Right hindlimb (tissue), 1 donor: ENCODE measurements at places on chromosomes 2 and 18.

DNA sequence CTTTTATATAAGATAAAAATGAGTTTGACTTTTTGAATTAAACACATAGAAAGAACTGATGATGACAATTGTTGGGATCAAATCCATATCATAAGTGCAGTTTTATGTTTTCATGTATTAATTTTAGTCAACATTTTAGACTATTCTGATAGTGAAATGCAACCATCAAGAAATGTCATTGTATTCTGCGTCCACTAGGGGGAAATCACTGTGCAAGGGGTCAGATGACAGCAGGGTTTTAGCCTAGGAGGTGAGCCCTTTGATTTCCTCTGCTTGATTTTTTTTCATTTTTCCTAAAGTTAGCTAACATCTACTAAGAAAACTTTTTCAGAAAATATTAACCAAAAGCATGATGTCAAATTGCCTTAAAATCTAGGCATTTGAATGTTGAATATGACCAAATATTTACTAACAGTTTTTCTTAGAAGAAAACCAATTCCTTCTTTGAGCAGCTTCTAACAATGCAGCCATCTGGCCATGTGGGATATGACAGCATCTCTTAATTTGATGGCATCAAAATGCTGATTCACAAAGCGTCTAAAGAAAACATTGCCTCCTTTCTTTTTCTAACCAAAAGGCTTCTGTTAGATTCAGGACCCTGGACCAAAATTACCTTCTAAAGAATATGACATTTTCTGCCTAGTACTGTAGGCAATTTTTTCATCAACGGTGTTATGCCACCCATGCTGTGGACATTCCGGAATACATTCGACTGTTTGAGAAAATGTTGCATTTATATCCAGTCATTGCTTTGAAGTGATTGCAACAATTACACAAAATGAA, 141.5 kb downstream of the SPHKAP start:
- DNase-seq, result no peak

GRCh38 chr2:160493227-160494028, at the start of gene RBMS1:
TSS of gene RBMS1 (minus strand) at chr2:160493807. CDS start at chr2:160493363, 444 bp downstream.
- DNase-seq, result peak; percentile 89

DNA sequence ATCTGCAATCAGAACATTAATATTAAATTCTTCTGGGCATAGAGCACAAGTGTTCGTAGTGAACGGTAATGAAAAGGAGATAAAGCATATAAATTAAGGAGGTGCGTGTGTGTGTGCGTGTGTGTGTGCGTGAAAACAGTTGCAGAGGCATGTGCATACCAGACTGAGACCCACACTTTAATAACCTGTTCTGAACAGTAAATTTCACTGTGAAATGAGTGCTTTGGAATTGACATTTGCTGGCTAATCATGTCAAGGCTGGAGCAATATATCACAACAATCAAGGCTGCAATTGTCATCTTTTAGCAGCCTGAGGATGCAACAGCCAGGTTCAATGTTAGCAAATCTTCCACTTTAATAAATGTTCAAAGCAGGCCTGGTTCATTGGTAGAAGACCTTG, 57.9 kb downstream of the DCDC2C start:
- no peak for DNase-seq

DNA sequence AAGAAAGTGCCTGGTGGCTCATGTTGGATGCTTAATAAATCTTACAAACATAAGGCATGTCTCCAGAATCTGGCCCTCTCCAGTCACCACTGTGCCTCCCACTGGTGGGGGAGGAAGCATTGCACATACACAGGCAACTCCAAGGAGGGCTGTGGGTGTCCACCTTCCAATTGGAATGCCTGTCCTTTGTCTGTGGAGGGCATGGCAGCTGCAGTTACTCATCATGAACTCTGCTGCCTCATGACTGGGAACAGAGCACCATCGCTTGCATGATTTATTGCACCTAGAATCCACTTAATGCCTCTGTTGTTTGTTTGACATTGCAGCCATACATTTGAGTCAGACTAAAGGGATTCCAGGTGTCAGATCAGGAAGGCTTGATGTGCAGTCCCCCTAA, 278.9 kb downstream of the PRKCE start:
- no peak for DNase-seq

DNA sequence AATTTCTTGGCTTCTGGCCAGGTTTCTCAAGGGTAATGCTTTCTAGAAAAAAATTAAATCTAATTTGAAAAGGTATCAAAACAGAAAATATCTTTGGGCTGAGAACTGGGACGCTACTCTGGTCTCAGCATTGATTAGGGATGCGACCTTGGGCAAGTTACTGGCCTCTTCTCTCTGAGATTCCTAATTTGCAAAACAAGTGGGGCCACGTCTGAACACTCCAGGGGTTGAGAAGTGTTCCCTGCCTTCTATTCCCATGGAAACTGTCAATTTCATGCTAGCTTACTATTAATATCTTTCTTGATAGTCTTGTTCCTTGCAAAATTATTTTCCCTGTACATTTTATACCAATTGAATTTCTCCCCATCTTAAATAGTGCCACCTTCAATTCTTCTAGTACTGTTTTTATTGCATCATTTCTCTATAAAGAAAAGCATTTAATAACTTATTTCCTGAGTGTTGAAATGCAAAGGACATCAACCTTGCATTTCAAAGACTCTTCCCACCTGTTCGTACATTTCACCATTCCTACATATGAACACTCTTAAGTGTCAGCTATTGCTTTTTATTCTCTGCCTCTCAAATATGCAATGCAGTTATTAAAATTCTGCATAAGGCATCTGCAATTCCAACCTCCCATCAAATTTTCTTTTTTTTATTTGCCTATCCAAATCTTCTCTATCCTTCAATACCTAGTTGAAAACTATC, 118.3 kb upstream of the DSEL start:
- DNase-seq, result no peak

GRCh38 chr18:32252141-32252860, 62.5 kb downstream of the MEP1B start:
- no peak for DNase-seq

GRCh38 chr2:210862283-210863065, 306.1 kb downstream of the CPS1 start:
- DNase-seq, result no peak

DNA sequence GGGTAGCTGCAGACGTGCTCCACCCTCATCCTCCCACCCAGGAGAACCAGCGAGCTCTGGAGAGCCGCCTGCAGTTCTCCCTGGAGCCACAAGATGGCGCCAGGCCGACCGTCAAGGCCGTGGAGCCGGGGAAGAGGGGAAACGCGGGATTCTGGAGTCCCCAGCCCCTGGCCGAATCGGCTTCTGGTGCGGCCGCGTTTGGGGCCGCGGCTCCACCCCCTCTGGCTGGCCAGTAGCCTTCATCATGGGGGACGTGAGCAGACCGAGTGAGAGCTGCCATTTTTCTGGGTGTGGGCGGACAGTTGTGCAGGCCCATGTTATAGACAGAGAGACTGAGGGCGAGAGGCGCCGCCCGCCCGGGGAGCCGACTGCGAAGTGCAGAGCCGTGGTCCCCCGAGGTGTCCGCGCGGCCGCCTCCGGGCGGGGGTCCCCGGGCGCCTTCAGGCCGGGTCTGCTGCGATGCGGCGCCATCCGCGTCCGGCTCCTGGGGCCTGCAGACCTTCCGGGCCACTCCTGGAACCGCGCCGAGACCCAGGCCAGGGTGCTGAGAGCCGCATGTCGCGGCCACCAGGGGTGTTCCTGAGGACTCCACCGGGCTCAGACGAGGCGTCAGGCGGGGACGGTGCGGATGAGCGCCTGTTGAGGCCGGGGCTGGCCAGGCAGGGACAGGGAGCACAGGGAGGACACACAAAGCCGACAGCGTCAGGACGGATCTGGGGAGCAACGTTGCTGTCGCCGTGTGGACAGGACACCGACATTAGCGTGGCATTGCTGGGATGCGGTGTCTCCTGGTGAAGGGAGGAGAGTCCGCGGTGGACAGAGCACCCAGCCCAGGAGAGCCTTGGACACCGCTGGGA, 418.2 kb upstream of the HS6ST1 start:
- peak; percentile 91 for DNase-seq

DNA sequence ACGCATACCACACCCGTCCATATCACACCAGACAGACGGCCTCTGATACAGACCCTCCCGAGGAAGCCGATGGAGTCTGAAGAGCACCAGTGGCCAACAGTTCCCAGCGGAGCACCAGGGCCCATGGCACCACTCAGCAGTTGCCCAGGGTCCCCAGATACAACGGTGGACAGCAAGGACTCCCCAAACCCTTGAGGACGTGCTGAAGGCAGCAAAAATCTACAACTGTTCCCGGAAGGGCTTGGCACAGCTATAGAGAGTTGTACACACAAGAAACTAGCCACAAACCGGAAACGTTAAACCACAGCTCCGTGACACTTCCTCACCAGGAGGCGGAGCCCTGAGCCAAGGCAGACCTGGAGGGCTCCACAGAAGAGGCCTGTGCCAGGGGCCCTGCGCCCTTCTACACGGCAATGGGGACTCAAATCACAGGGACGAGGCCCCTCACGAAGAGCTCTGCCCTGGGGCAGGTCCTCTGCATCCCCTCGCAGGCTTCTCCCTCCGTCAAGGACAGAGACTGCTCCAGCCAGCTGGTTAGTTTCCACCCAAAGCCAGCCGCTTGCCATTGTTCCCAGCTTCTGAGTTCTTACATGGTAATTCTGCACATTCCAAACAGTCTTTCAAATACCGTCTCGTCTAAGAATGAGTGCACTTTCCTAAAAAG, 133.4 kb downstream of the HDAC4 start:
- DNase-seq, result peak; percentile 79

GRCh38 chr2:157264099-157264498, 6.6 kb downstream of the GALNT5 start:
- no peak for DNase-seq

DNA sequence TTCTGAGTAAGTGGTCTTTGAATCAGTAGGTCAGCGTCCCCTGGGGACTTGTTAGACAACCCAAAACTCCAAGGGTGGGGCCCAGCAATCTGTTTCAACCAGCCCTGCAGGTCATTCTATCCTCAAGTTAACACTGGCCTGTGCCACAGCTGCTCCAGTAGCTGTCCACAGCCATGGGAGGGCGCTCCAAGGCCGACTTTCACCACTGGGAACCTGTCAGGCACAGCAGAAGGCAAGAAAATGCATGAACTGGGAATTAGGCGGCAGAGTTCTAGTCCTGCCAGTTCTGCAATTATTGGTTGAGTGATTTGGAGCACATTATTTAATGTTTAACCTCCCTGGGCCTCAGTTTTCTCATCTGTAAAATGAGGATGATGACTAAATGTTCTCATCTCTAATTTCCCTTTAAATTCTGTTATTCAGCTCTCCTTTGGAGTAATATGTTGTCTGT, 17.4 kb upstream of the MRPL33 start:
- DNase-seq, result peak; percentile 70

DNA sequence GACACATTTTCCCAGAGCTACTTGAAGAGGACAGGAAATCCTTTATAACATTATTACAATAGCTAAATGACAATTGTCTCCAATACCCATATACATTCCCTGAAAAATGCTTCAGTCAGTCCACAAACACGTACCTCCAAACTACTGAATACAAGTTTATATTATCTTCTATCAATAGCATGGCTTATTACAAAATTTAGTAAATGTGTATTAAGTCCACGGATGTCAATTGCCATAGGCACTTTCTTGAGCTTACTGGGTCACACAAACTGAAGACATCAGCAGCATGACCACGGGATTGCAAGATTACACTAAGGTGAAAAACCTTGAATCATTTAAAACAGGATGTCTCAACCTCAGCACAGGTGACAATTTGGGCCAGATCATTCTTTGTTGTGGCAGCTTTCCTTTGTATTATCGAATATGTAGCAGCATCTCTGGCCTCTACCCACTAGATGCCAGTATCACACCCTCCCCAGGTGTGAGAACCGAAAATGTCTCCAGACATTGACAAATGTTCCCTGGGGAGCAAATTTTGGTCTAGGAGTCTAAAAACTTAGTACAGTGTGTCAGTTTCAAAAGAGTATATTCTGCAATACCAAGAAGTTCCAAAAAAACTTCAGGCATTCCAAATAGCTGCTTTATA, 1.4 kb downstream of the MBD2 start:
- no peak for DNase-seq

GRCh38 chr2:37350034-37350433, 5.6 kb downstream of the QPCT start:
- DNase-seq, result no peak

GRCh38 chr2:233332125-233332524, 22.2 kb upstream of the DGKD start:
- DNase-seq, result no peak

DNA sequence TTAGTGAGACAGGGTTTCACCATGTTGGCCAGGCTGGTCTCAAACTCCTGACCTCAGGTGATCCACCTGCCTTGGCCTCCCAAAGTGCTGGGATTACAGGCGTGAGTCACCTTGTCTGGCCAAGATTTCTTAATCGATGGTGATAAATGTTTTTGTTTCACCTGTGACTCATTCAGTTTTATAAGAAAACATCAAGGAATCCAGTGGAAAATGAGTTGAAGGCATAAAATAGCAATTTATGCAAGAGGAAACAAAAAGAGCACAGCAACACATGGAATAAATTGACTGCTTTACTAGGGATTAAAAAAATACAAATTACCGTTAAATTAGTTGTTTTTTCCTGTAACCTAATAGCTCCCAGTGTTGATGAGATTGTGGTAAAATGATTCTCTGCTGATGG, 80.2 kb downstream of the CDK15 start:
- DNase-seq, result no peak

GRCh38 chr2:150204451-150204850, 283.0 kb downstream of the RND3 start:
- DNase-seq, result no peak

DNA sequence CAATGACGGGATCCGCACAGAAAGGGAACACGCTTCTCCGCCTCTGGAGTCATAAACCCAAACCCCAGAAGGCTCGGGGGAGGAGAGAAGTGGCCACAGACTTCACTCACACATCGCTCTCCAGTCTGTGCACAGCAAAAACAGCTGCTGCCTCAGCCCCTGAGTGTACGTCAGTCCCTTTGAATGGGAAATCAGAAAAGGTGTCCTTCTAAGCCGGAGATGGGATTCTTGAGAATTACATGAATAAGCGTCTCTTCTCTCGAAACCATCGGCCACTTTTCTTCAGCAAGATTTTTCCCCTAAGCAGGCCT, 78.3 kb downstream of the PDCL3 start:
- no peak for DNase-seq

DNA sequence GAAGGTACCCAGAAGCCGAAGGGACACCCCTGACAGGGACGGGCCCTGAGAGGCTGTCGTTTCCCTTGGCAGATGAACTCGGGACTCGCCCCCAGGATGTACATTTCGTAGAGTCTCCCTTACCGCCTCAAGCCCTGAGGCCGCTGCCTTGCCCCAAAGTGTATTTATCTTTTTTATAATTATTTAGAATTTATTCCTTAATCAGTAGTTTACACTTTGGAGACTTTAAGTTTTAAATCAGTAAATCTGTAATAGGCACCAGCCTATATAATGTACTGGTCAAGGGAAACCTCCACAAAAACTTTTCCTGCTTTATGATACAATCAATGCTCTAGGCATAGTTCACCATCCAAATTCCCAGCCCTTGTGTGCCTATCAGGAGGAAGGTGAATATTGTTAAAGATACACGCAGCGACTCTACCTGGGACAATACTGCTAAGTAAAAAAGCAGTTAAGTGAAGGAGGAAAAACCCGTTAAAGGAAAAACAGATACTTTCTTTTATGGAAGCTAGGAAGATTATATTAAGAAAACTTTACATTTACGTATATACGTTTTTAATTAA, 848 bp downstream of the VRK2 start:
- DNase-seq, result no peak
